Chondrocyte (in vitro differentiated cells): ENCODE measurements at places on chromosomes 6 and 20. TPM values are rescaled to one million over a fixed set of nuclear protein-coding genes. Genes with fewer than 3 reads are reported as not detected.

IP6K3 gene
- total RNA-seq, result 6.1 to 9.0 TPM (median 6.5 TPM) in 3 replicates

DNA sequence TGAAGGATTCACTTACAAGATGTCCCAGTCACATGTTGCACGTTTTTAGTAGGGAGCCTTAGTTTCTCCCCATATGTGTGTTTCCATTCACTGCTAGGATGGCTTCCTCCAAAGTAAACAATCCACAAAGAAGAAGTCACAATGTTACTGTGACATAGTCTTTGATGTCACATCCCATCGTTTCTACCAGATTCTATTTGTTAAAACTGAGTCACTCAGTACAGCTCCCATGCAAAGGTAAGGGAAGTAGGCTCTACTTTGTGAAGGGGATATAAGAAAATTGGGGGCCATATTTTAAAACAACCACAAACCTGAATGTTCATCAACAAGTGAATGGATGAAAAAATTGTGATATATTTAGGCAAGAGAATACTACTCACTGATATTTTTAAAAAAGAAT lies at the start of the genes OR11A1 and OR2H1:
OR11A1 (minus strand) TSS at position 101 of the 400 bp plus-strand sequence. CDS start 29,430 bp downstream, outside the sequence.
OR2H1 (plus strand) TSS at position 185 of the 400 bp plus-strand sequence. CDS start 4,615 bp downstream, outside the sequence.
- no peak for DNase-seq

DNA sequence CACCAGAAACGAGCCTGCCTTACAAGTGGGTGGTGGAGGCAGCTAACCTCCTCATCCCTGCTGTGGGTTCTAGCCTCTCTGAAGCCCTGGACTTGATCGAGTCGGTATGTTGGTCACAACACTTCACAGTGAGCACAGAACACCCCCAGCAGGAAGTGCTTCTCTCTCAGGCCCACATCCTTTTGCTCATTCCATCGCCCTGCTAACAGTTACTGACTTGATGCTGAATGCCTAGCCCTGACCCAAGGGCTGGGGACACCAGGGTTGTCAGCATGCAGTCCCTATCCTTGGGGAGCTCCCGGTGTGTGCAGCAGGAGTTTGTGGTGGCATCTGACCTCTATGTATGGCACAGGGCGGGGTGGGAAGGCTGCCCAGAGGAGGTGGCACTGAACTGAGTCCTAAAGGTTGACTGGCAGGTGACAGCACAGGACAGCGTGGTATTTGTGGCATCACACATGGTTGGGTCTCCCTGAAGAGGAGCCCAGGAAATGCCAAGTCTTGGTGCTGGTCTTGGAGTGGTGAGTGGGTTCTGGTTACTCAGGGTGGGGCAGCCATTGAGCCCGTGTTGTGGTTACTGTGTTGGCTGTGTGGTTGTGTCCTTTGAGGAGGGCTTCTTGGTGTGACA lies 26.7 kb downstream of the GTSF1L start:
- no peak for DNase-seq

SEMG1 gene
- not detected in 3 replicates for total RNA-seq

RIPPLY2 gene
- not detected in 3 replicates for total RNA-seq

DNA sequence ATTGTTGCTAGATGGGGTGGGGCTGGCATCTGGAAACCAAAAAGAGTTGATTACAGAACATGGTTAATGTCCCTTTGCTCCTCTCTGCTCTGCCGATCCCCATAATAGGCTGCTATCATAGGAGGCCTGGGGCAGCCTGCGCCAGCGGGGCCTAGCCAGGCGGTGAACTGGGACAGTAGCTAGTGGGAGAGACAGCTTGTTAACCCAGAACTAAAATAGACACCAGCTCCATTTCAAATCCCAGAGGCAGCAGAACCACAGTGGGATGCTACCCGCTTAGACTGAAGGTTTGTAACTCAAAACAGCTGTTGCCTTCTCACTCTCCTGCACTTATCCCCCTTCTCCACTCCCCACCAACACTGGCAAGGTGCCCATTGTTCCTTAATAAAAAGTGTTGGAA lies 98.5 kb downstream of the SSR1 start:
- no peak for DNase-seq

- DNase-seq, result no peak
Measured at GRCh38 chr6:154937306-154938220, 57.6 kb upstream of the TIAM2 start.

GRCh38 chr6:141562186-141562811 lies 570.4 kb upstream of the GJE1 start:
- no peak for DNase-seq

DNA sequence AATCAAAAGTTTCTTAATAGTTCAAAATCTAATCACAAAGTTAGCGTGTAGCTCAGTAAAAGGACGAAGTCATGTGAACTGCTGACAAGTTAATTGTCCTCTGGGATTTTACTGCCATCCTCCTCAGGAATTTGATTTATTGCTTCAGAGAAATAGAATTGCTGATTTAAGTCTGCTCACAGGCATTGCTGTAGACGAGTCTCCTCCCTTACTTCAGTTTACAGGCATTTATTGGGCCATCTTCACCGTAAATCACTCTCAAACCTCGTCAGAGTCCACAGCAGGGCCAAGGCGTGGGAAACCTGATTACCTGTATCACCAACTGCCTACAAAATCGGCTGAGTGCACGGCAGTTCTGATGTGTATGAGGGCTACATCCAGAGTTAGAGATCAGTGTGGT lies 119.1 kb upstream of the PDE10A start:
- DNase-seq, result no peak

DNA sequence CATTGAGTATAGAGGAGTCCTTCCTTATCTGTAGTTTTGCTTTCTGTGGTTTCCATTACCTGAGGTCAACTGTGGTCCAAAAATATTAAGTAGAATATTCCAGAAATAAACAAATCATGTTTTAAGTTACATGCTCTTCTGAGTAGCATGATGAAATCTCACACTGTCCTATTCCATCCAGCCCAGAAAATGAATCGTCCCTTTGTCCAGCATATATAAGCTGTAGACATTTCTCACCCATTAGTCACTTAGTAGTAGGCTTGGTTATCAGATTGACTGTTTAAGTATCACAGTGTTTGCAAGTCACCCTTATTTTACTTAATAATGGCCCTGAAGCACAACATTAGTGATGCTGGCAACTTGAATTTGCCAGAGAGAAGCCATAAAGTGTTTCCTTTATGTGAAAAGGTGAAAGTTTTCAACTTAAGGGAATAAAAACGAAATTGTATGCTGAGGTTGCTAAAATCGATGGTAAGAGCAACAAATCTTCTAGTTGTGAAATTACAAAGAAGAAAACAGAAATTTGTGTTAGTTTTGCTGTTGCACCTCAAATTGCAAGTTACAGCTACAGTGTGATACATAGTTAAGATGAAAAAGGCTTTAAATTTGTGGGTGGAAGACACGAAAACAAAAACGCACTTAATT lies 198.6 kb upstream of the SIM1 start:
- DNase-seq, result no peak

DNA sequence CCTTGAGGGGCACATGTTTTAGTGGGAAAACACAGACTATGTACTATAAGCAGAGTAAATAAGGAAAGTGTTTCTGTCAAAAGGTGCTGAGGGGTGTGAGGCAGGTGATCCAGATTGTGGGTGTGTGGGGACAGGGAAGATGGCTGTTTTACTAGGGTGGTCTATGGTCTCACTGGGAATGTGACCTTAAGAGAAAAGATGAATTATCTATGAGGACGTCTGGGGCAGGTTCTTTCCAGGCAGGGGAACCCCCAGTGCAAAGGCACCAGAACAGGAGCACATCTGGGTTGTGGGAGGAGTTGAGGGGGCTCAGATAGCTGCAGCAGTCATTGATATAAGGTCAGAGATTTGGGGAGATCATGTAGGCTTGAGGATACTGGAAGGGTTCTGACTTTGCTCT lies 18.2 kb upstream of the POLR1H start:
- DNase-seq, result no peak

DNA sequence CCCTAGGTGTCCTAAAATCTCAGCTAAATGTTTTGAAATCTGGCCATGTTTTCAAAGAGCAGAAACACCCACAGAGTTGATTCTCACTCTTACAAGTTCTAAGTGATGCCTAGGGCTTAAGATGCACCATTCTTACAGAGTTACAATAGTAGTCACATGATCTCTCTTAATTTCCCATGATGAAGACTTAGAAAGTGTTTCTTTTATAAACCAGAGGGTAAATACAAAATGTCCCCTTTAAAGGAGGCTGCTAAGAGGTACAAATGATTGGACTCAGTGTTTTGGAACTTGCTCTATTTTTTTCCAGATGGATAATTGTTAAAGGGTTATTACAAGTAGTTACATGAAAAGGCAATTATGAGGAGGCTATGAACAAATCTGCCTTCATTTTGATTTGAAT lies 244.6 kb downstream of the GRM1 start:
- DNase-seq, result no peak

PRKN gene
- total RNA-seq, result 5.1 to 8.7 TPM (median 5.7 TPM) in 3 replicates

GRCh38 chr6:69894578-69895347 lies 28.4 kb downstream of the COL19A1 start:
- no peak for DNase-seq

GRCh38 chr20:44692932-44693480 lies 22.2 kb upstream of the CCN5 start:
- DNase-seq, result no peak

TSPYL4 gene
- total RNA-seq, result 27.2 to 33.1 TPM (median 27.6 TPM) in 3 replicates

DNA sequence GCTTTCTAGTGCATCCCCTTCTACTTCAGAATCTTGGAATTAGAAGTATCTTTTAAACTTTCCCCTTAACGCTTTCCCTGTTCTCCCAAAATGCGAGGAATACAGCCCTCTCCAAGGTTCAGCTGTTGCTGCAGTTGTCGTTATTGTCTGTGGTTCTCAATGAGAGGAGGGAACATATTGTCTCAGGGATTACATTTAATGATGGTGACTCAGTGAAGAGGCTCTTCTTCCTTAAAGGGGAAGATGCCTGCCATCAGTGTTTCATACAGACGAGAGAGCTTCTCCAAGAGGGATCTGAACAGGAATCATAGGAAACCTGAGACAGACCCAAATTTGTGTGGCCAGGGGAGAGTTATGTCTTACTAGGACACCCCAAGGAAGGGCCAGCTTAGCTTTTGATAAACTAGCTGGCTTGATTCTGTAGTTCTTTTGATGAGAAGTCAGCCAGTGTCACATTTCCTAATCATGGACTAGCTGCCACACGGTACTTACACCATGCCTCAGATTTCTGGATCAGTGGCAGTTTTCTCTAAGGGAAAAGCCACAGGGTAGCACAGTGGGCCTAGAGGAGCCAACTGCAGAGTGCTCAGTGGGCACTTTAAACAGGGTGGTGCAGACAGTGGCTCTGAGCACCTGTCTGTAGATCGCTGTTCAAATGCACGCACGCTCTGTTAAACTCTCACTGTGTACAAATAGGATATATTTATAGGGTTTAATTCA lies 59.7 kb upstream of the TMEM181 start:
- no peak for DNase-seq

- DNase-seq, result no peak
Measured at GRCh38 chr6:30600451-30600961, 16.5 kb downstream of the PPP1R10 start.

GRCh38 chr20:8116067-8116811 lies 15.8 kb upstream of the PLCB1 start:
- no peak for DNase-seq

MATN4 gene
- total RNA-seq, result 0.10 to 0.26 TPM in 2 of 3 replicates, not detected in the other

SLC17A1 gene
- not detected in 3 replicates for total RNA-seq

PEDS1 gene
- total RNA-seq, result 36.8 to 42.3 TPM (median 41.4 TPM) in 3 replicates

- DNase-seq, result no peak
Measured at GRCh38 chr6:14037402-14038277, 79.9 kb upstream of the CD83 start.

RBBP9 gene
- 12.7 to 20.6 TPM (median 14.2 TPM) in 3 replicates for total RNA-seq

DNA sequence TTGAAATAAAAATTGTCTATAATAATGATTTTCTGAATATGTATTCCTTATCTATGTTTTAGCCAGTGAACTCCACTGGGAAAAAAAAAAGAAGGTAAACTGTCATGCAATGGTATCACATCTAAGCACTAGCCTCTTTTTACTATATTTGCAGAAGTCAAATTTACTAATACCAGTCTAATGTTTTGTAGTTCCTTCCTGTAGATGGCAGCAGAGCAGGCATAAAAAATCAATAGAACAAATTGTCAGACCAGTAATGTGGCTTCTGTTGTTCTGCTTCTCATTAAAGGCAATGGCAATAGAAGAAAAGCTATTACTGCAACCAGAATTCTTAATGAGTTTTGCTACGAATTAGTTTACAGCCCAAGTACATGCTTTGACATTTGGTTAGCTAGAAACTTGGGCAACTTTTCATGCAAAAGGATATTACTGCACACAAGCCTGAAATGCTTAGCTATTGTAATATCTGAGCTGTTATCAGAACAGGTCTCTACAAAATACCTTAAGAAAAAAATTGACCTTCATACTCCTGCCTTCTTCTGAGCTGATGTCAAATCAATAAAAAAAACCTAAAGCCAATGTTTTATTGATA lies 476.9 kb downstream of the KHDRBS2 start:
- no peak for DNase-seq

SCRT2 gene
- total RNA-seq, result not detected in 3 replicates

MRAP2 gene
- total RNA-seq, result 17.6 to 47.0 TPM (median 19.5 TPM) in 3 replicates

DNA sequence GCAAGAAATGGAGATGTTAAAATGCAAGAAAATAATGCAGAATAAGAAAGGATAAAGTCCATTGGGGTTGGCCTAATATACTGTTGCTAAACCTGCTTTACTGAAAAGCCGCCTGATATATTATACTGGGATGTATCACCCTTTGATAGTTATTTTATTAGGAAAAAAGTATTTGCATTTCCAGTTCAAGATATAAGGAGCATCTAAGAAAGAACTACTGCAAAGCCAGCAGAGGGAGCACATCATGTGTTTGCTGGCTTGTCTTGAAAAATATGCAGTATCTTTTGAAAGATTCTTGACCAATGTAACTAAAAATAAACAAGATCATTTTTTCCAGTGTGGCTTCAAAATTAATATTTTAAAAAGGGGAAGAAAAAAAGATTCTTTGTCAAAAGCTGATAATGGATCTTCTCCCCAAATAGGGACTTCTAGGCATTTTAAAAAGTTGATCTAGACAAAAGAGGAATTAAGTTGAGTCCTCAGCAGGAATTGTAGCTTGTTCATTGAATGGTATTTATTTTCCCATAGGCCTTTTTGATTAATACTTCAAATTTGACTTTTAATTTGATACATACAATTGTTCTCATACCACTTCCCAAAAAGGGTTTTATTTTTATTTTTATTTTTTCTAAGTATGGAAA lies 214.9 kb downstream of the ZFAND3 start:
- DNase-seq, result no peak

MYB gene
- total RNA-seq, result 0.13 to 0.51 TPM (median 0.20 TPM) in 3 replicates
